Activated naive CD4-positive, alpha-beta T cell (primary cell): ENCODE measurements at places on chromosomes 11 and 22.

DNA sequence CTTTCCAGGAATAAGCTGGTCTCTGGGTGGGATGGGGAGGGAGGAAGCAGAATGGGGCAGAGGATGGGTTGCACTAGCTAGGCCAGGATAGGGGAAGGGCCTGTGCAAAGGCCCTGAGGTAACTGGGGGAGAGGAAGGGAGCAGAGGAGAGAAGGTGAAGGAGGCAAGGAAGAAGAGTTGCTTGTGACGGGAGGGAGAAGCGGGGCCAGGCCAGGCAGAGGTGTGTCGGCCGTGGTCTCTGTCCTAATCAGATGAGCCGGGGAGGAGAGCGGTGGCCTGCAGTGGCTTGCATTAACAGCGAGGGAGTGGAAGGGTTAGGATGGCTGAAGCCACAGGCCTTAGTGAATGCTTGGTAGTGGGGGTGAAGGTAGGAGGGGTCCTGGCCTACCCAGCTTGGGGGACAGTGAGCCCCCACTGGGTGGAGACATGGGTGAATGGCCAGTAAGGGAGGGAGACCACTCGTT, 6.0 kb upstream of the DERL3 start:
- no peak for DNase-seq

- DNase-seq: no peak
Observed at GRCh38 chr11:4523666-4524065, 21.3 kb upstream of the OR52M1 start.

GRCh38 chr11:832529-833113, at the start of gene CD151:
Gene CD151 (plus strand): TSS chr11:832952. CDS start chr11:836070, 3,118 bp downstream.
- DNase-seq: no peak

DNA sequence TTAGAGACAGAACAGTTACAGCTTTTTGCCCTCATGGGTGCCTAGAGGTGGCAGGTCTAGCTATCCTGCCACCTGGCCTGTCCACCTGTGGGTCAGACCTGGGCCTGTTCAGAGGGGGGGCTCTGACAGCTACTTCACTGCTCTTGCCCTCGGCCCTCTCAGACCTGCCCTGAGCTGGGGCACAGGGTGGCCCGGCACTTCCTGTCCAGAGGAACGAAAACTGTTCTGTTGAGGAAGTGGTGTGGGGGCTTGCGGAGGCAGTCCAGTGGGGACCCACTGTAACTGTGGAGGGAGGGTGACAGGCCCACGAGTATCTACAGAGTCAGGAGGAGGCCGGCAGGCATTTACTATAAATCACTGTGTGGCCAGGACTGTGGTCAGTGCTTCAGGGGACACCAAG, 16.2 kb downstream of the TESMIN start:
- DNase-seq: no peak

DNA sequence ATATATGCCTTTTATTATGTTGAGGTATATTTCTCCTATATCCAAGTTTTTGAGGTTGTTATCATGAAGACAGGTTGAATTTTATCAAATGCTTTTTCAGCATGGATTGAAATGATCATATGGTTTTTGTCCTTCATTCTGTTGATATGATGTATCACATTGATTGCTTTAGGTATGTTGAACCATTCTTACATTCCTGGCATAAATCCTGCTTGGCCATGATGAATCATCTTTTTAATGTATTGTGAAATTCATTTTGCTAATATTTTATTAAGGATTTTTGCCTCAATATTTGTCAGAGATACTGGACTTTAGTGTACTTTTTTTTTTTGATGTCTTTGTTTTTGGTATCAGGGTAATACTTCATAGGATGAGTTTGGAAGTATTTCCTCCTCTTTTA, 283.8 kb upstream of the C11orf87 start:
- DNase-seq: no peak

GRCh38 chr11:6350043-6350442, 29.7 kb upstream of the CAVIN3 start:
- no peak for DNase-seq

DNA sequence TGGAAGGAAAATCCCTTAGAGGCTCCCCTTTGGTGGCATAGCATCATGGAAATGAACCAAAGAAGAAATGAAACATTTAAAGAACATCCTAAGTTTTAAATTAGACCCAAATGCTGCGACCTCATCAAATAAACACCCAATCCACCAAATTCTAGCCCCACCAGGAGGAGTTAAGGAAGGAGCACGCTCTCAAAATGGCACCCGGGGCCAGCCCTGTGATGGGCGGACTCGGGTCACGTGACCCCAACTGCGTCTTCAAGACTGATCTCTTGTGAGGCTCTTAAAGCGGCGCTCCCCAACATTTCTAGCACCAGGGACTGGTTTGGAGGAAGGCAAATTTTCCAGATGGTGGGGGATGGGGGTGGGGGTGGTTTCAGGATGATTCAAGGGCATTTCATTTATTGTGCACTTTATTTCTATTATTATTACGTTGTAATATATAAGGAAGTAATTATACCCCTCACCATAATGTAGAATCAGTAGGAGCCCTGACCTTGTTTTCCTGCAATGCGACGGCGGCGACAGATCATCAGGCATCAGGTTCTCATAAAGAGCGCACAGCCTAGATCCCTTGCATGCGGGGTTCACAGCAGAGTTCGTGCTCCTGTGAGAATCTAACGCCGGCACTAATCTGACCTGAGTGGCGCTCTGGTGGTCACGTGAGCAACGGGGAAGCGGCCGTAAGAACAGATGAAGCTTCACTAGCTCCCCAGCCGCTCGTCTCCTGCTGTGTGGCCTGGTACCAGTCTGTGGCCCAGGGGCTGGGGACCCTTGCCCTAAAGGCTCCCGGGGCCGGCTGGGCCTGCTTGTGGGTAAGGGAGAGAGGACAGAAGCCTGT, 90.6 kb upstream of the SLC22A12 start:
- DNase-seq: no peak

GRCh38 chr22:47000888-47001287, 238.4 kb downstream of the TBC1D22A start:
- no peak for DNase-seq

DNA sequence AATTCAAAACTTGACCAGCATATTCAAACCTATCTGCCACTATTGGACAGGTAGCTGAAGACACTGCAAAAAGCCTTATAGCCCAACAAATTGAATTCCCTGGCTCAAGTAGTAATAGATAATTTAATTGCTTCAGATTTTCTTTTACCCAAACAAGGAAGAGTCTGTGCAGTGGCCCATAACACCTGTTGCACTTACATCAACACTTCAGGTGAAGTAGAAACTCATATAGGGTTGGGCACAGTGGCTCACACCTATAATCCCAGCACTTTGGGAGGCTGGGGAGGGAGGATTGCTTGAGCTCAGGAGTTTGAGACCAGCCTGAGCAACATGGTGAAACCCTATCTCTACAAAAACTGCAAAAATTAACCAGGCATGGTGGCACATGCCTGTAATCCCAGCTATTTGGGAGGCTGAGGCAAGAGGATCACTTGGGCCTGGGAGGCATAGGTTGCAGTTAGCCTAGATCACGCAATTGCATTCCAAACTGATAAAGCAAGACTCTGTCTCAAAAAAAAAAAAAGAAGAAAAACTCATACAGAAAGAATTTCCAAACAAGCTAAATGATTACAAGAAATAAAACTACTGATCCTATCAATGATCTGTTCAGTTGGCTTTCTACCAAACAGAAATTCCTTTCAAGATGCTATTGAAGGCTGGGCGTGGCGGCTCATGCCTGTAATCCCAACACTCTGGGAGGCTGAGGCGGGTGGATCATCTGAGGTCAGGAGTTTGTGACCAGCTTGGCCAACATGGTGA, 9.5 kb downstream of the FOLR3 start:
- DNase-seq: no peak

DNA sequence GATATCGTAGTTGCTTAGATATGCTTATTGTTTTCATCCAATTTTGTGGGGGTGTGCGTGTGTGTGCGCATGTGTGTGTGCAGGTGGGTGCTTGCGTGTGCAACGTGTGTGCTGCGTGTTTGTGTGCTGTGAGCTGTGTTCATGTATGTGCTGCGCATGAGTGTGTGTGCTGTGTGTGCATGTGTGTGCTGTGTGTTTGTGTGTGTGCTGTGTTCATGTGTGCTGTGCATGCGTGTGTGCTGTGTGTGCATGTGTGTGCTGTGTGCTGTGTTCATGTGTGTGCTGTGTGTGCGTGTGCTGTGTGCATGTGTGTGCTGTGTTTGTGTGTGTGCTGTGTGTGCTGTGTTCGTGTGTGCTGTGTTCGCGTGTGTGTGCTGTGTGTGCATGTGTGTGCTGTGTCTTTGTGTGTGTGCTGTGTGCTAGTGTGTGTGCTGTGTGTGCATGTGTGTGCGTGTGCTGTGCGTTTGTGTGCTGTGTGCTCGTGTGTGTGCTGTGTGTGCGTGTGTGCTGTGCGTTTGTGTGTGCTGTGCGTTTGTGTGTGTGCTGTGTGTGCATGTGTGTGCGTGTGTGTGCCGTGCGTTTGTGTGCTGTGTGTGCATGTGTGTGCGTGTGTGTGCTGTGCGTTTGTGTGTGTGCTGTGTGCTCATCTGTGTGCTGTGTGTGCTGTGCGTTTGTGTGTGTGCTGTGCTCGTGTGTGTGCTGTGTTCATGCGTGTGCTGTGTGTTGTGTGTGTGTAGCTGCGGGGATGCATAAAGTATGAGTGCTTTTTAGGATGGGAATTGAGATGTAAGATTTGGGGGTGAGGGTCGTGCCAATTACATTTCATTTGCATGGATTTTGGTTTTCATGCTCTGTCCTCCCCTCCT, 7.6 kb downstream of the IGF2 start:
- DNase-seq: no peak

GRCh38 chr11:57604296-57605027, 7.0 kb downstream of the SERPING1 start:
- DNase-seq: no peak

GRCh38 chr22:36776722-36777121, 803 bp upstream of the IFT27 start:
- no peak for DNase-seq

GRCh38 chr11:48108231-48109045, 108.2 kb upstream of the OR4B1 start:
- no peak for DNase-seq

GRCh38 chr11:875769-876301, 33.2 kb downstream of the TSPAN4 start:
- DNase-seq: no peak

DNA sequence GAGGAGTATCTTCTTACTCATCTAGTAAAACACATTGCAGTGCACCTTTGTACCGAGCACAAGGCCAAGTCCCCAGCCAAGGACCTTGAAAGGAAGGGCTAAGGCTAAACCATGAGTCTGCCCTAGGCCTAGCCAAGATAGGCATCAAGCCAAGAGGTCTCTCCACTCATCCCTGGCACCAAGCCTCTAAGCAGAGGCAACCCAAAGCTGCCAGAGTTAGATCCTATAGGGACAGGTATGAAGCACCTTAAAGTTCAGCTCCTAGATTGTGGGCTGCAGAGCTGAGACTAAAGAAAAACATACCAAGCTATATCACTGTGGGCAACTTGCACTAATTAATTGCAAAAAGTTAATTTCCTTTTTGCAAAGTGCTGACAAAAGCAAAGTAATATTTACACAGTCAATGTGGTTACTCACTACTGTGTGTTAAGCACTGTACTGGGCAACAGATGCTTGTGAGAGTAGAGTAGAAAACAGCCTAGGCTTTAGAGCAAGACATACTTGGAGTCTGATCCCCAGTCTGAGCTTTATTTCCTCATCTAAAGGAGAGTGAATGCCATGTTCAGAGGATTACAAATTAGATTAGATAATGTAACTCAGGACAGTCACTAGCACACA, 7.2 kb downstream of the COA4 start:
- DNase-seq: no peak

GRCh38 chr11:36300650-36301049, 4.6 kb downstream of the PRR5L start:
- DNase-seq: no peak

GRCh38 chr11:67025750-67026149, 2.8 kb downstream of the SYT12 start:
- no peak for DNase-seq
